ENCODE measurements at places on chromosomes 12 and 14.

DNA sequence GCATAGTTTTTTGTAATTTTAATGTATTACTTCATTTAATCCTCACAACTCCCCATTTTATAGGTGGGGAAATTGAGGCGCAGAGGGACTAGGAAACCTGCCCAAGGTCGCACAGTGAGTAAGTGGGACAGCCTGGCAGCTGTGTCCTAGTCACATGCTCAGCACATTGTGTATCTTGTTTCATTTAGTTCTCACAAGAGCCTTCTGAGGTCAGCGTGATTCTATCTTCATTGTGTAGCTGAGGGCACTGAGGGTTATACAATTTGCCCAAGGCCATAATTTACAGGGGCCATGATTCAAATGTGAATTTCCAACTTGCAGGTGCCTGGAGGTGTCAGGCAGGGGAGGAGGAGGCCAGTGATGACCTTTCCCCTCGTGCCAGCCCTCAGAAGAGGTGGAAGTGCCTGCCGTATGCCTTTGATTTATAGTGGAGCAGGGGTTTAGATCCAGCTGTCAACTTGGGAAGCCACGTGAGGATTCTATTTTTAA, 30.3 kb upstream of the SMOC1 start:
- DNase-seq: no peak

GRCh38 chr14:74360163-74360562, 11.9 kb downstream of the VRTN start:
- no peak for DNase-seq

- DNase-seq: no peak
Observed at GRCh38 chr12:116264525-116265070, 12.9 kb downstream of the MED13L start.

DNA sequence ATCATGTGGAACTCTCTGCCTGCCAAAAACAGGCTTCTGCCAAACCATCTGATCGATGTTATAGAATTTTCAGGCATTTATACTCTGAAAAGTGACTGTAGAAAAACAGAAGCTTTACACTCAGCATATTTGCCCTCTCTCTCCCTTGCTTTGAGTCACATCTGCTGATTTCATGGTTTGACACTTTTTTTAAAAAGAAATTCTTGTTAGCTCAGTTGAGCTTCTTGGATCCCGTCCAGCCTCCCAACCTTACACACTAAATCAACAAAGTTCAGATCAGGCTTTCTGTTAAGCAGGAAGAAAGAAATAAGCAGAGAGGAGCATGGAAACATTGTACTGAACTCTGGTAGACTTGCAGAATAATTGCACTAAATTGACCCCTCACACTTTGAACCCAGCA, 193.6 kb upstream of the SEL1L start:
- DNase-seq: no peak

DNA sequence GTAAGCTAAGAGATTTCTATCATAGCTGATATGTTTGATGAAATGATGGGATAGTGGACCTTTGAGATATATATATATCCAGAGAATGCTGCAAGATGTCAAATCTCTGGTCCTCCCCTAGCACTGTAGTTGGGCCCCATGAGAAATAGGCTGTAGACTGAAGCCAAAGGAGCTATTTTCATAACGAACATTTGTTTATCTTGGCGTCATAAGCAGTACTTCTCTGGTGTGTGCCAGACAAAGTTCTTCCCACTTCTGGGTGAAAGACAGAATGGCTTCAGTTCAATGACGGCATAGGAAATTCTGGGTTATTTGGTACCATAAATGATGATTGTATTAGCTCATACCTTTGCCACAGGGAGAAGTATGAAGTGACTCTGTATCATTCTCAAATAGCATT, 534.3 kb downstream of the SOX5 start:
- no peak for DNase-seq

- DNase-seq: no peak
Observed at GRCh38 chr14:39459795-39460478, 27.7 kb upstream of the FBXO33 start.

DNA sequence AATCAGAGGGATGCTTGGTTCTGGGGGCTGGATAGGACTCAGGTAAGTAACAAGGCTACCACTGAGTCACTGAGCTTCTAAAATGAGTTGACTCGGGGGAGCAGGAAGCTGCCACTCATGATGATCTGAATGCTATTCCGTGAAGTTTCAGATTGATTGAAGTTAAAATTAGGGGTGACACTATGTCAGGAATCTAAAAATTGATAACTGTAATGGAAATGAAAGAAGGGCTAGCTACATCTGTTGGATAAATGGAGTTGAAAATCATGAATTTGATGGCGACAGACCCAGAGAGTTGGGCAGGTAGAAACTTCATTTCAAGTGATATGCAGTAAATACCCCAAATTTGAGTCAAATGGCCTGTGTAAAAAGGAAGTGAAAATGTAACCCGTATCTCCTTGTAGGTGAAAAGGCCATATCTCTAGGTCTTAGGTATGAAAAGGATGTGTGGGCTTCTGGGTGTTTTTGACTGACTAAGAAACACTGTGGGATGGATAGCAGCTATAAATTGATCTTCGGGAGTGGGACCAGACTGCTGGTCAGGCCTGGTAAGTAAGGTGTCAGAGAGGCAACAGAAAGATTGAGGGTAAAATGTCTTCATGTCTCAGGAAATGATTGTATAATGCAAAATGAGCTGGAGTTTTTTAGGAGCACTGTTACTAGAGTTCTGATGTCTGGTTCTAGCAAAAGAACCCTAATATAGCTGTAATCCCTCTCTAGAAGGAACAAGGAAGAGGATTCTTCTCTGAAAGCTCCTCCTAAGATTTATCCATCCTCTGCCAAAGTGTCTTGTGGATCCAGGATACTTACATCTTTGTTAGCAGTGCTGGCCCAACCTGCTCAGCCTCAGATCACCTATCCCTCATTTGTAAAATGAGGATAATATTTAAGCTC, 57.3 kb downstream of the DAD1 start:
- no peak for DNase-seq

DNA sequence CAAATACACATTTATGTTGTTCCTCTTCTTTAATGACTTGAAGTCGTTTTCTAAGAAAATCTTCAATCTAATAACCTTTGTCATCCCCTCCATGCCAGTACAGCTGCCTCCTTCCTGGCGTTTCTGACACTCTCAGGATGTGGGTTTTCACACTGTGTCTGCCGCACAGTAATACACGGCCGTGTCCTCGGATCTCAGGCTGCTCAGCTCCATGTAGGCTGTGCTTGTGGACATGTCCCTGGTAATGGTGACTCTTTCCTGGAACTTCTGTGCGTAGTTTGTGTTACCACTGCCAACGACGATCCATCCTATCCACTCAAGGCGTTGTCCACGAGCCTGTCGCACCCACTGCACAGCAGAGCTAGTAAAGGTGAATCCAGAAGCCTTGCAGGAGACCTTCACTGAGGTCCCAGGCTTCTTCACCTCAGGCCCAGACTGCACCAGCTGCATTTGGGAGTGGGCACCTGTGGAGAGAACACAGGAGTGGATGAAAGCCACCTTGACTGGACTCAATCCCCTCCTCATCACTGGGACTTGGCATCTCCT, 1095.9 kb downstream of the TMEM121 start:
- DNase-seq: no peak

DNA sequence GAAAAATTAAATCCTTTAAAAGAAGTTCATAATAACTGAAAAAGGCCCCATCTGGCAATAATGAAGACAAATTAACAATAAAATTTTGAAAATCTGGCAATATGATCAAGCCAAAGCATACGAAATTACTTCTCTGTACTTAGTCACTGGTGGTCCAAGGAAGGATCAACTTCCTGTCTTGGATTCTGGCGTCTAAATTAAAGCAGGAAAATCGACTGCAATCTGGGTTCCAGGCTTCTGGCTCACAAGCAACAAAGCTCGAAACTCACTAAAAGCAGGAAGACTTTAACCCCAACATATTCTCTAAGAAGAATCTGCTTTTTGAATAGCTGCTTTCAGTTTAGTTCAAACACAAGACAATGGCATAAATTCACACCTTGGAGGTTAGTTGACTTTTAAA, 49.7 kb downstream of the LRIG3 start:
- no peak for DNase-seq

- DNase-seq: no peak
Observed at GRCh38 chr14:29529418-29529817, 398.2 kb downstream of the PRKD1 start.

DNA sequence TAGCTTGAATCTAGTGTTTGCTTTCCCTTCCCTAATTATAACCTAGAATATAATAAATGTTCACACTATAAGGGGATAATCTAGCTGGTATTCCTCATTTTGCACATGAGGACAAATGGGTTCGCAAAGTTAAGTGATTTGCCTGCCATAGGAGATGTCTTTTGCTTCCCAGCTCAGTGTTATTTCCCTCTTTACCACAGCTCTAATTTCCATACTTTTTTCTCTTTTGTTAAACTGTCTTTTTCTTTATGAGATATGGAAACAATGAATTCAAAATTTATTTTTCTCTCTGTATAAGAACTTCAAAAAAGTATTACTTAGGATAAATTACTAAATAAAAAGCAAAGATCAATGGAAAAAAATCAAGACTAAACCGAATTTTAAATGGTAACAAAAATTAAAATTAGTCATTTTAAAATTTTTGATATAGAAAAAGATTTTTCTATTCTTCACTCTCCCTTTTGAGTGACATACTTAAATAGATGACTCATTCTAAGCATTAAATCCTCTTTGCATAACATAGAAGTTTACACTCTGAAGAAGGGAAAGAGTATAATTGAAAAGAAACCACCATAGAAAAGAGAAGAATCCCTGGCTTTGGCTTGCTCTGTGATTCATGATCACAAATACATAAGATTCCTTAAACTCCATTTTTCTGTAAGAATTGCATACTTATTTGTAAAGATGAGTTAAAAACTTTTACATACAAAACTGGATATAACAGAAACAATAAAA, 97.3 kb downstream of the INSM2 start:
- DNase-seq: no peak
